Fibroblast of skin of right quadriceps (primary cell): ENCODE measurements at places on chromosomes 16 and 17.

- DNase-seq: peak; percentile 31
Measured at GRCh38 chr17:27396941-27397340, 59.3 kb upstream of the KSR1 start.

DNA sequence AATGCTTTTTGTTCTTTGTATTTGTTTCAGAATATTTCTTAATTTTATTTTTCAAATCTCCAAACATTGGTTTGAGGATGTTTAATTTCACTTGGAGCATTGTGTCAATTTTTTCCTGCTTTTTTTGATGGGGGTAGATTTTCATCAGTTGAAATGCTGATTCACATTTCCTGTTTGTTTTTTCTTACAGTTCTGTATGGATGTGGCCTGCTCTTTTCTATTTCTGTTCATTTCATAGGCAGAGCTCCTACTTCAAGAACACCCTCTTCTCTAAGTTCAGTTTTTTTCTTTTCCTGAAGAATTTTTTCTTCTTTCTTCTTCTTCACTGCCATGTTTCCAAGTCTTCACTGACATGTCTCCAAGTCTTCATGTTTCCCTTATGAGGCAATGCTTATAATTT lies 8.8 kb downstream of the MBTD1 start:
- DNase-seq: no peak

GRCh38 chr16:67942200-67942509 lies 1.8 kb downstream of the LCAT start:
- peak; percentile 14 for DNase-seq

DNA sequence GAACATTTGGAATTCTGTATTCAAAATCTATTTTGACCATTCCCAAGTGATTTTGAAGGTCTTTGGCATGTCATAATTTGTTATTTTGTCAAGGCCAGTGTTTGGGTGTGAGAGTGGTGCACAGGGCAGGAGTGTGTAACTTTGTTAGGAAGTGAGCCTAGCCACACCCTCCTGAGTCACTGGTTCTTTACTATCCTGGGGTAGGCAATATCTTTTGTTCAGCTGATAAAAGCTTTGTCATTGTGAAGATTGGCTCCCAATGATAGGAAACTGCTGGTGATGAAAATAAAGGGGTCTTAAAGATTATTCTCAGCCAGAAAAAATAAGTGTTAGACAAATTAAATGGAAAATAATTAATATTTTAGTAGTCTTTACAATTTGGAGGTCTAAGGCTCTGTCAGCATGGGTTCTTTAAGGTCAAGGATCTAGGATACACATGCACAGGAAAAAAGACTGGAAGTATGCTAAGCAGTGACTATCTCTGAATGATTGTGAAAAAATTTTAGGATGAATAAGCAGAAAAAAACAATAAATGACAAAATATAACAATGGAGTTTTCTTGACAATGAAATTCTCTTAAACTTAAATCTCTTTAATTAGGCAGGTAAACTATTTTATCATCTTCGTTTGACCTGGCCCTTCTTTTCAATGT lies 5.1 kb downstream of the UBN1 start:
- no peak for DNase-seq

DNA sequence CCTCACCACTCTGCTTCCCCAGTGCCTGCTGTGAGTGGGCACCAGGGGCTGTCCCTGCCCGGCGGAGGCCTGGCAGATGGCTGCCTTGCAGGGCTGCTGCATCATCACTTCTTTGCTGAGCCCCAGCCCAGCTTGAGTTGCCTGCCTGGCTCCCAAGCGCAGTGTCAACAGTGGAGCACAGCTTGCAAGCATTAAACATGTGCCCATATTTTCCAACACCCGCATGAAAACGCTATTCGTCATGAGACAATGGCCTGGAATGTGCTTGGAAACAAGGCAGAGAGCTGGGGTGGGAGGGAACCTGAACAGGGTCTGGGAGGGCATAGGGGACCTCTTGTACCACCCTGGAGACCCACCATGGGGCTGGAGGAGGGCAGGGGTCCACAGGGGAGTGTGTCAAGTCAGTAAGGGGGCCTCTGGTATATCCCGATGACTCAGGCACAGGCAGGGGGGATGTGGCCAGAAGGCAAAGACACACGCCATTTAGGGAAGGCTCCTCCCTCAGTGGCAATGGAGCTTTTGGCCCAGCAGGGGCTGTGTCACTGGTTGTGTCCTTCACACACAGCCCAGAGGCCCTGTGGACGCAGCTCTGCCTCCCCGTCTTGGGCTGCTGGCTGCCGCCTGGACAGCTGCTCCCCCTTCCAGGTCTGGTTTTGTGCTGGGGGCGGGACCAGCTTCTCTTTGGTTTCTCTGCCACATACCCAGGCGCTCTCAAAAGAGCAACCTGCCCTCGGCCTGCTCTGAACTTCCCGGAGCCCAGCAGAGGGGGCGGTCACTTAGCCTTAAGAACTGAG lies 17.4 kb upstream of the MTSS2 start:
- peak; percentile 92 for DNase-seq

DNA sequence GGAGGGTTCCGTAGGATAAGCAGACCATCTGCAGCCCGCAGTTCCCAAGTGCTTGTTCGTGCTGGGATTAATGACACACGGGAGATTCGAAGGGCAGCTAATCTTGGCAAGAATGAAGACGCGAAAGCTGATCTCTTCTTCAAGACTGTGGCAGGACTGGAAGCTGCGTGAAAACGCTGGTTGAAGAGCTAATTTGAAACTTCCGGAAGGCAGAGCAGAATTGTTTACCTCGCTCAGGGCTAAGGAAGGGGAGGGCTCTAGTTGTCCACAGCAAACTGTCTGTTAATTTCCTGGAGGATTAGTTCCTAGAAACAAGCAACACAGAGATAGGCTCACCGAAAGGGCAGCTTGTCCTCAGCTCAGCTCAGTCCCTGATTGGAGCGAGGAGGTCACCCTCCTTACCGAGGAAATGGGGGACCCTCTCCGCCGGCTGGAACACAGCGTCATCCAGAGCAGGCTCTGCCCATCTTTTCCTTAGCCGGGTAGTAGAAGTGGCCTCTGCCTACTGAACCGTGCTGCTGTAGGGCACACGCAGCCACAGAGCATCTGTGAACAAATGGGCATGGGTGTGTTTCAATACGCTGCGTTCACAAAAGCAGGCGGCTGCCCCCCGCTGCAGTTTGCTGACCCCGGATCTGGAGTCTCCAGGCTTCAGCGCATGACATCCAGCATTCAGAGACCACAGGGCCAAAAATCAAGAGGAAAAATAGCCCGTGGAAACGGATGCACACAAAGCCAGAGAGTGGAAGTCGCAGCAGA lies 16.7 kb upstream of the BAIAP2 start:
- peak; percentile 52 for DNase-seq

- DNase-seq: no peak
Measured at GRCh38 chr16:85520853-85521521, 92.1 kb upstream of the GSE1 start.

DNA sequence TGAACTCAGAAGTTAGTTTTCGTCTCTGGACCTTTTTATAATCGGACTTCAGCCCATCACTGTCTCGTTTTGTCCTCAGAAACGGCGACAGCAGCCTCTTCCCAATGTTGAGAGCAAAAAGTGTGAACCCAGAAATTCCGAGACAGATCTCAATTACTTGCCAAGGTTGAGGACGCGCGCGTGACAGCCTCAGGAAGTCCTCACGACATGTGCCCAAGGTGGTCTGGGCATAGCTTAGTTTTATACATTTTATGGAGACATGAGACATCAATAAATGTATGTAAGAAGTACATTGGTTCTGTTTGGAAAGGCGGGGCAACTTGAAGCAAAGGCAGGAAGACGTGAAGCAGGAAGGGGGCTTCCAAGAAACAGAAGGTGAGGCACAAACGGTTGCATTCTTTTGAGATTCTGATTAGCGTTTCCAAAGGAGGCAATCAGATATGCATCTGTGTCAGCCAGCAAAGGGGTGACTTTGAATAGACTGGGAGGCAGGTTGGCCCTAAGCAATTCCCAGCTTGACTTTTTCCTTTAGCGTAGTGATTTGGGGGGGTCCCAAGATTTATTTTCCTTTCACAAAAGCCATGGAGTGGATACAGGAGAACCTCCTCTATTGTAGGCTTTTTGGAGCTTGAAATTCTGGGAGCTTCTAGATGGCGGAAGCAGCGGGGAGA lies 583 bp upstream of the ZNF747 start:
- DNase-seq: no peak

GRCh38 chr16:1541293-1542165 lies 8.1 kb downstream of the TMEM204 start:
- DNase-seq: no peak
